ENCODE measurements at places on chromosomes 6 and 20. TPM values are rescaled to one million over a fixed set of nuclear protein-coding genes. Genes with fewer than 3 reads are reported as not detected.

GRCh38 chr6:121596441-121596840 is 161.0 kb downstream of the GJA1 start:
- no peaks in the 10 kb centered on the region for H3K27me3 ChIP-seq
- no peak overlapping the region for H3K27ac ChIP-seq
- H3K36me3 ChIP-seq: no peaks in the 10 kb centered on the region
- DNase-seq: no peak

DNA sequence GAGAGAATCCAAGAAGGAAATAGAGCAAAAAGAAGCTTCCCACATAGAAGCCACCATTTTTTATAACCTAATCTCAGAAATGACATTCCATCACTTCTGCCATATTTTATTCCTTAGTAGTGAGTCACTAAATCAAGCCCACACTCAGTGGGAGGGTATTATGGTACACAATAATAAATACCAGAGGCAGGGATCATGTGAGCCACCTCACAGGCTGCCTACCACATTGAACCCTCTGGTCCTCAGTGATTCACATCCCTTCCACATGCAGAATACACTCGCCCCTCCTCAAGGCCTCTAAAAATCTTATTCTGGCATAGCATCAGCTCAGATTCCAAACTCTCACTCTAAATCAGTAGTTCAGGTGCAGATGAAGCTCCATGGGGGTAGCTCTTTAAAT is 49.4 kb downstream of the TMC2 start:
- DNase-seq: no peak
- no peak overlapping the region for H3K27ac ChIP-seq
- no peak overlapping the region for H3K4me3 ChIP-seq
- H3K27me3 ChIP-seq: peaks cover 6% of the 10 kb centered on the region
- H3K36me3 ChIP-seq: no peaks in the 10 kb centered on the region

DNA sequence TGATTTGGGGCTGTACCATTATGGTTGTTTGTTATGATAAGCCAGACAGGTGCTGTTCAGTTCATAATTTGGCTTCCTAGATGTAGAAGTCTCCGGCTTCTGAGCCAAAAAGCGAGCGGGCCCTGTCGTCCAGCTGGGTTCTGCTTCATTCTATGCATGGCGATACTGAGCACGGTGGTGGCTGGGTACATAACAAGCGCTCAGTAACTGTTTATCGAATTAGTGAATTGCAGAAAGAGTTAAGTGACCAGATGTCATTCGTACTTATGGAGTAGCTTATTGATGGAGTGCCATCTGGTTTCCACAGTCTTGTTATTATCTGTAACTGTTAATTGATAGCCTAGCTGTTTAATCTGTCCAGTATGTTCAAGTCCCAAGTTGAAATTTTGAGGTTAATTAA is 85.0 kb downstream of the DTD1 start:
- H3K4me3 ChIP-seq: no peak overlapping the region
- H3K27ac ChIP-seq: no peak overlapping the region
- H3K27me3 ChIP-seq: no peaks in the 10 kb centered on the region

The SDC4 gene
- total RNA-seq: 255 TPM

The MCHR2 gene
- total RNA-seq: not detected
